Immature natural killer cell (primary cell): ENCODE measurements at places on chromosomes 1 and 21. TPM values are rescaled to one million over a fixed set of nuclear protein-coding genes. Genes with fewer than 3 reads are reported as not detected.

The MMP23B gene
- polyA plus RNA-seq = 12.6 TPM

The TGFB2 gene
- polyA plus RNA-seq = not detected

The SKI gene
- polyA plus RNA-seq = 0.87 TPM

The RGS21 gene
- not detected for polyA plus RNA-seq

GRCh38 chr1:68521286-68521685 lies 24.4 kb upstream of the DEPDC1 start:
- peaks cover 4% of the 10 kb centered on the region for H3K27me3 ChIP-seq
- H3K36me3 ChIP-seq = no peaks in the 10 kb centered on the region
- no peak overlapping the region for H3K4me3 ChIP-seq
- no peak for DNase-seq
- H3K27ac ChIP-seq = no peak overlapping the region

DNA sequence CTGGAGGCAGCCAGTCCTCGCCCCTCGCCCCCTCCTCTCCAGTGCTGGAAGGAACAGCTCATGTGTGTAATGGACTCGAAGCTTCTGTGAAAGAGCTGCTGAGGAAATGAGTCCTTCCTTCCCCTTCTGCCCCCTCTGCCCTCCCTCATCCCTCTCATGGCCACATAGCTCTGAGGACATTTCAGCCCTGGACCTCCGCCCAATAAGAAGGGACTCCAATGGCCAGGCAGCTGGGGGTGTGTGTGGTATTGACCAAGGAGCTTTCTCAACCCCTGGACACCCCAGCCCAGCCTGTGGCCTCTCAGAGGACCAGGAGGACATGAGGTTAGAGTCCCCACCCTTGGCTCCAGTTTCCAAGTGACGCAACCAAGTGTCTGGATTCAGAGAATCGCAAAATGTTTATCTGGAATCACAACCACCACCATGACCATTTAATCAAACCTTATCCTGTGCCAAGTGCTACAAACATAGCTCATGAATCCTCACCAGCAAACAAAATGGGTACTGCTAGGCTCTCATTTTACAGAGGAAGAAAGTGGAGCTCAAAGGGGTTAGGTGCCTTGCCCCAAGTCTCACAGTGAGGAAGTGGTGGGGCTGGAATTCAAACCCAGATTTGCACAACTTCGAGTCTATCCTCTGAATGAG lies 47.8 kb upstream of the ECE1 start:
- no peak overlapping the region for H3K27ac ChIP-seq
- DNase-seq = no peak
- no peak overlapping the region for H3K4me3 ChIP-seq

GRCh38 chr1:4084446-4084845 lies 184.4 kb upstream of the C1orf174 start:
- H3K36me3 ChIP-seq = no peaks in the 10 kb centered on the region
- DNase-seq = no peak
- H3K27me3 ChIP-seq = peaks cover 4% of the 10 kb centered on the region
- no peak overlapping the region for H3K27ac ChIP-seq
- no peaks in the 10 kb centered on the region for H3K4me1 ChIP-seq
